Astrocyte (in vitro differentiated cells and primary cell): ENCODE measurements at places on chromosomes 7 and 10. TPM values are rescaled to one million over a fixed set of nuclear protein-coding genes. Genes with fewer than 3 reads are reported as not detected.
A peak's percentile ranks its signal among the peaks of the same experiment; 100 is the strongest.

GRCh38 chr10:133226251-133226808 lies 3.7 kb upstream of the UTF1 start:
- no peak overlapping the region for H3K27ac ChIP-seq
- peaks cover 23% of the 10 kb centered on the region for H3K27me3 ChIP-seq
- no peak overlapping the region for H3K4me3 ChIP-seq
- DNase-seq: no peak

GRCh38 chr7:50594136-50594535 lies 28.9 kb upstream of the DDC start:
- no peak overlapping the region for H3K27ac ChIP-seq
- no peak for DNase-seq
- H3K36me3 ChIP-seq: peaks cover 32% of the 10 kb centered on the region
- H3K4me1 ChIP-seq: no peaks in the 10 kb centered on the region
- no peak overlapping the region for H3K4me3 ChIP-seq
- H3K27me3 ChIP-seq: no peaks in the 10 kb centered on the region

- DNase-seq: no peak
- no peaks in the 10 kb centered on the region for H3K4me1 ChIP-seq
- H3K4me3 ChIP-seq: no peak overlapping the region
- H3K27ac ChIP-seq: no peak overlapping the region
- no peaks in the 10 kb centered on the region for H3K36me3 ChIP-seq
These were observed 2.6 kb downstream of the SCART1 start for GRCh38 chr10:133456041-133456951.

GRCh38 chr10:123743441-123744223 lies 77.5 kb downstream of the GPR26 start:
- no peak overlapping the region for H3K4me3 ChIP-seq
- no peak overlapping the region for H3K27ac ChIP-seq
- no peaks in the 10 kb centered on the region for H3K4me1 ChIP-seq
- no peak for DNase-seq
- H3K36me3 ChIP-seq: no peaks in the 10 kb centered on the region
- no peaks in the 10 kb centered on the region for H3K27me3 ChIP-seq

DNA sequence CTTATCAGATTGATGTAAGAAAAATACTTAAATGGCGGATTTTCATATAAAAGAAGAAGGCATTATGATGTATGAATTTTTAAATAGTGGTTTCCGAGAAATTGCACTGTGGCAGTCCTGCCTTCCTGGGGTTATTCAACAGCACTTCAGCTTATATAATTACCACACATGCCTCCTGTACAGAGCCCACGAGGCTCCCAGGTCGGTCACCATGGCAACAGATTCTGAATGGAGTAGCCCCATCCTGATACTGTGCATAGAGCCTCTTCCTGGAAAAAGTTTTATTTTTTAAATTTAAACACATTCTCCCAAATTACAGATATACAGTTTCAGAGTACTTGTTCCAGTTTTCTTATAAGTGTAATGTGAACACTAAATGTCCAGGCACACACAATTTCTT lies 15.9 kb upstream of the ASB4 start:
- no peaks in the 10 kb centered on the region for H3K36me3 ChIP-seq
- H3K27me3 ChIP-seq: no peaks in the 10 kb centered on the region
- H3K4me3 ChIP-seq: no peak overlapping the region
- DNase-seq: no peak

DNA sequence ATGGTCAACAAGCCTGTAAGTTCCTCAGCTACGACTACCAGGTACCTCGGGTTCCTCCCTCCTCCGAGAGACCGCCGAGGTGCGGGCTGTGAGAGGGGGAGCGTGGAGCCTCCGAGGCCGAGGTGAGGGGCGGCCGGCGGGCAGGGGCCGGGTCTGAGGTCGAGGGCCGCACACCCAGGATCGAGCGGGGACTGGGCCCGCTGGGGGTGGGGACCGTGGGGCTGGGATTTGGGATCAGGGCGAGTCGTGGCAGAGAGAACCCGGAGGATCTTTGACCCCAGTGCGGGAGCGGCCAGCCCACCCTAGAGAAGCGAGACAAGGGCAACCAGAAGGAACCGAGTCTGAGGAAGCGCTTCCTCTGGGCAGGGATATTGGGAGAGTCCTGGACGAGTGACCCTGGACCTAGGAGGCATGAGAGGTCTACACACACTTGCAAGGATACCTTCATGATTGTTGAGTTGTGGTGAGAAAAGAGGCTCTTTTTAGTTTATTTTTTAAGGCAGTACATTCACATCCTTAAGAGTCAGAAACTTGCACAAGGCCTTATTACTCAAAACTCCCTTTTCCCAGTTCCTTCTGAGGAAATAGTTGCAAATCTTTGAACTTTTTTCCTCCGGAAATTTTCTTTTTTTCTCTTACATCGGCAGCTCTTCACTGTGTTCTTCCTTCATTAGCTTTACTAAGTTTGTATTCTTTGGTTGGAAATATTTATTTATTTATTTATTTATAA lies 395 bp downstream of the ZNF487 start:
- peak; percentile 3 for DNase-seq
- H3K4me3 ChIP-seq: peak overlapping the region; percentile 90
- H3K4me1 ChIP-seq: peaks cover 9% of the 10 kb centered on the region
- H3K36me3 ChIP-seq: no peaks in the 10 kb centered on the region
- no peaks in the 10 kb centered on the region for H3K27me3 ChIP-seq

GRCh38 chr7:111772716-111773115 lies 210.4 kb upstream of the IMMP2L start:
- no peaks in the 10 kb centered on the region for H3K4me1 ChIP-seq
- DNase-seq: no peak
- no peaks in the 10 kb centered on the region for H3K27me3 ChIP-seq
- H3K36me3 ChIP-seq: no peaks in the 10 kb centered on the region
- H3K27ac ChIP-seq: no peak overlapping the region

Gene GPR146
- 1.7 and 3.4 TPM in 2 replicates for total RNA-seq

DNA sequence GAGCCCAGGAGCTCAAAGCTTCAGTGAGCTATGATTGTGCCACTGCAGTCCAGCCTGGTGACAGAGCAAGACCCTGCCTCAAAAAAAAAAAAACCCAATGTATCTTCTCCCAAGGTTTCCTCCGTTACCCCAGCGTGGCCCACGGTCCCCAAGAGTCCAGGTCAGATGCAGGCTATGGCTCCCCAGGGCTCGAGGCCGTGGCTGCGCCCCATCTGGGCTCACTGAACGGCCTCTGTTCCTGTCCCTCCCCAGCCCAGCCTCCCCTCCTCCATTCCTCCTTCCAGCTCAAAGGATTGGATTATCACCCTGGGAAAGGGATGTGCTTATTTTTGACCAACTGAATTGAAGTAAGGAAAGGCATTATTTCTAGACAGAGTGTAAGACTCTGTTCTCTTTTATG lies 31.0 kb downstream of the STK32C start:
- H3K27ac ChIP-seq: no peak overlapping the region
- peaks cover 3% of the 10 kb centered on the region for H3K4me1 ChIP-seq
- H3K27me3 ChIP-seq: peaks cover 7% of the 10 kb centered on the region

DNA sequence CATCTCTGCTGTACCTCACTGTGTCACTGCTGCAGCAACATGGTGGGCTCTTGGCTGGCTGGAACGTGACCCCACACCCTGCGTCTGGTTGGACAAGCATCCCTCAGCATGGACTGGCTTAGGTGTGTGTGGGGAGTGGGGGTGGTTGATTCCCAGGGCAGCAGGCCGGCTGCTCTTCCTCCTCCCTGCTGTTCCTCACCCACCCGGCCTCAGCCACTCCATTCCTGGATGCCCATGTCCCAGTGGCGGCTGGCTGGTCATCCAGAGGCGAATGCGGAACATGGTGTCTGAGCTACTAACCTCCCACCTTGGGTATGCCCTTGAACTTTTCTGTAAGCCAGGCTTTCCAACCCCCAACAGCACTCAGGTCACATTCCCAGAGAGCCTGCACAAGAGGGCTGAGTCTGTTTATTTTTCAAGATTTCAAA lies 81.2 kb downstream of the GRK5 start:
- no peak overlapping the region for H3K4me3 ChIP-seq
- H3K4me1 ChIP-seq: no peaks in the 10 kb centered on the region
- no peaks in the 10 kb centered on the region for H3K27me3 ChIP-seq
- no peak for DNase-seq
- H3K36me3 ChIP-seq: no peaks in the 10 kb centered on the region

Gene GTPBP4
- 101 and 106 TPM in 2 replicates for total RNA-seq

DNA sequence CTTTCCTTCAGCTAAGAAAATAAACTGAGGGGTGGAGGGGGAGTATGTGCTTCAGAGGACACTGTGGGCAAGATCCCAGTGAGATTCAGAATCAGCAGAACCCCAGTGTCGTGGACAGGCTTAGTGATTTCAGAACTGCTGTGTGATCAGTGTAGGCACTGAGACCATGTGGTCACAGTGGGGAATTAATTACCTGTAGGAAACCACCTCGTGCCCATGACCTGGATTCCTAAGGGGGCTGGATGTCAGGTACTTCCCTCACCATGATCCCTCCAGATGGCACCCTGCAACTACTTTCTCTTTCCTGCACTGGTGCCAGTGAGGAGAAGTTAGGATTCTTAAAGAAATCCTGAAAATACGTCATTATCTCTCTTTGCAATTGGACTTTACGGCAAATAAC lies 64.4 kb downstream of the HBP1 start:
- no peak overlapping the region for H3K4me3 ChIP-seq
- no peaks in the 10 kb centered on the region for H3K36me3 ChIP-seq
- no peaks in the 10 kb centered on the region for H3K27me3 ChIP-seq
- peaks cover 6% of the 10 kb centered on the region for H3K4me1 ChIP-seq
- no peak overlapping the region for H3K27ac ChIP-seq
- no peak for DNase-seq

- no peaks in the 10 kb centered on the region for H3K27me3 ChIP-seq
- no peak overlapping the region for H3K27ac ChIP-seq
- no peaks in the 10 kb centered on the region for H3K36me3 ChIP-seq
- no peaks in the 10 kb centered on the region for H3K4me1 ChIP-seq
- no peak overlapping the region for H3K4me3 ChIP-seq
These were observed 47.5 kb downstream of the KAT6B start for GRCh38 chr10:74873803-74874454.

- peaks cover 21% of the 10 kb centered on the region for H3K36me3 ChIP-seq
- H3K4me3 ChIP-seq: no peak overlapping the region
- H3K27ac ChIP-seq: no peak overlapping the region
- H3K4me1 ChIP-seq: no peaks in the 10 kb centered on the region
- no peaks in the 10 kb centered on the region for H3K27me3 ChIP-seq
- no peak for DNase-seq
These were observed 56.2 kb downstream of the COL17A1 start for GRCh38 chr10:104029521-104029860.

Gene CYP26C1
- not detected in 2 replicates for total RNA-seq

DNA sequence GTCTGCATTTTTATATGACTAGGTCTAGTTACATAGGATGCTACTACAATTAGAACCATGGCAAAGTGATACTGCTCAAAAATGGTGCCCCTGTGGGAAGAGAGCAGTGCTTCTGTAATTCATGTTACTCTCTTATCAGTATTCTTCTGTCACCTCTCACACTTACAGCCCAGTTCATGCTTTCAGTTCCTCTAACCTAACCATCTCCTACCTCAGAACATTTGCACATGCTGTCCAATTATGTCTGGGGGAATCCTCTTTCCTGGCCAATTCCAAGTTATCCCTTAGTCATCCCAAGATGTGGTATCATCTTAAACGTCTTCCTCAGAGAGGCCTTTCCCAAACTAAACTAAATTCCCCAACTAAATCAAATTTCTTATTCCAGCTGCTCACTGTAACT lies 190.2 kb downstream of the RELN start:
- no peak overlapping the region for H3K4me3 ChIP-seq
- no peaks in the 10 kb centered on the region for H3K4me1 ChIP-seq
- no peaks in the 10 kb centered on the region for H3K27me3 ChIP-seq

DNA sequence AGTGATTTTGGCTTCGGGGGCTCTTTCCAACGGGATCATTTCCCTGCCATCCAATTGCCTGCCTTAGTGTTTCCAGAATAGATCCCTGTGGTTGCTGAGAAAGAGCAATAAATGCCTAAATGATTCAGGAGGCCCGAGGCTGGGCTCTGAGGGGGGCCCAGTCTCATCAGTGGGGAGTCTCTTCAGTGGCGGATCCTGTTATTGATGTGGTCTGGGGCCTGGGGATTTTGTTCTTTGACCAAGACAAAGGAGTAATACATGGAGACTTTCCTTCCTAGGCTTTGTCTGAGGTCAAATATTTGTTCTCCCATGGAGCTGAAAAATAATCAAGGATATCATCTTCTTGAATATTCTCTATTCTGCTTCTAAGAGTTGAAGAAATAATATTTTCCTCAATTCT lies 40.8 kb downstream of the TAS2R41 start:
- no peak overlapping the region for H3K4me3 ChIP-seq
- H3K4me1 ChIP-seq: peaks cover 8% of the 10 kb centered on the region
- H3K27me3 ChIP-seq: no peaks in the 10 kb centered on the region
- peak overlapping the region; percentile 37 for H3K27ac ChIP-seq
- DNase-seq: no peak
